ENCODE measurements at places on chromosomes 5 and 9.

DNA sequence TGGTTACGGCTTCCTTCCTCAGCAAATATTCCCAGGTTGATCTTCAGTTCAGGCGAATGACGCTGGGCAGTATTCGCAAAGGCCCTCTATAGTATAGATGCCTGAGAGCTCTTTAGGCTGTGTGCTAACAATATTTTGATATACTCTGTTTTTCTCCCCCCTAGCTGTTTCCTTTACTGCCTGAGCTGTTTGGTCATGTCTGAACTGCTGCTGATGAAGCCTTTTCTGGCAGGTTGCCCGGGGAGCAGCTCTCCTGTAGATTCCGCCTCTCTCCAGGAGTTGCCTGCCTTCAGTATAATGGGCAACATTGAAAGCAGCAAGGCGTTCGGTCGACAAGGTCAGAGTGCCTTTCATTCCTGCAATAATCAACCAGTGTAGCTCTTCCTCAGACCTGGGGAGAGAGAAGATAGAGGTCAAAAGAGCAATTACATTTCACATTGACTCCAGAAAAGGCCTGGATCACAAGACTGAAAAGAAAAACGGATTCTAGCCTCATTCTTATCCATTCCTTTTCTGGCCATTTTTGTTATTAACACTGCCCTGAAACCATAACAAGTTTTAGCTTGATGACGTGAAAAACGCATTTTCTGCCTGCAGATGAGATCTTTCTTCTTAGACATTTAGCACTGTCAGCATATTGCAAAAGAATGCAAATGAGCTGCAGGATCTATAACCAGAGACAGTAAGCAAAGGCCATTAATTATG lies 60.1 kb upstream of the ZNF608 start:
- peak; percentile 71 for DNase-seq

- no peak for DNase-seq
Observed at GRCh38 chr5:78586251-78586650, 62.3 kb downstream of the LHFPL2 start.

DNA sequence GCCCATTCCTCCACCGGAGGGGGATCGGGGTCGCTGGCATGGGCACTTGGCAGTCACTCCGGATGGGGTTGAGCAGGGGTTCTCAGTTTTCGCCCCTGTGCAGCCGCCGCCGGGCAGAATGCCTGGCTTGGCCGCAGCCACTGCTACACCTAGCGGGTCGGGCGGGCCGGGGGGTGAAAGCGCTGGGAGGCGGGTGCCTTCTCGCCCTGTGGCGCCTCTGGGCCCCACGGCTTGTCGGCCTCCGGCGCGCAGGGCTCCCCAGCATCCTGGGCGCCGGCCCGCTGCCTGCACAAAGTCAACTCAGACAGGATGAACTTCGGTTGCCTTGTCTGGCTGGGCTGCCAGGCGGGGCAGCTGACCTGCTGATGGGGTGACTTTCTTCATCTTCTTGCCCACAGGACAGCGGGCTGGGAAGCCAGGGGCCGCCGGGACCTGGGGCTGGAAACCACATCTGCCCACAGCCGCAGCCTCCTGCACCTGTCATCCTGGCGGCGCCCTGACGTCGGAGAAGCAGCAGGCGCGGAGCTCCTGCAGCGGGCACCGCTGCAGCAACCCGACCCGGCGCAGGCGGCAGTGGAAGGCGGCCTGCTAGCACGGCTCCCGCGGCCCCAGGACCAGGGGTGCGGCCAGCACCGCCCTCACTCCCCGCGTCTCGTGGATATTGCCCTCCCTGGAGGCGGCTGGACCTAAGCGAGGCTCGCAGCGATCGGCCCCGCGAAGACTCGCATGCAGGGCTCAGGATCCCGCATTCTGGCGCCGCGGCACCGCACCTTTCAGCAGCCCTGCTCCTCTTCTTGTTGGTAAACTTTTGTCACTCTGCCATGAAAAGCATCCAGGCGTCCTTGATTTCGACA lies 1.3 kb upstream of the ANKRD18A start:
- peak; percentile 54 for DNase-seq

GRCh38 chr5:117590944-117591343 lies 1016.3 kb upstream of the SEMA6A start:
- DNase-seq: no peak

DNA sequence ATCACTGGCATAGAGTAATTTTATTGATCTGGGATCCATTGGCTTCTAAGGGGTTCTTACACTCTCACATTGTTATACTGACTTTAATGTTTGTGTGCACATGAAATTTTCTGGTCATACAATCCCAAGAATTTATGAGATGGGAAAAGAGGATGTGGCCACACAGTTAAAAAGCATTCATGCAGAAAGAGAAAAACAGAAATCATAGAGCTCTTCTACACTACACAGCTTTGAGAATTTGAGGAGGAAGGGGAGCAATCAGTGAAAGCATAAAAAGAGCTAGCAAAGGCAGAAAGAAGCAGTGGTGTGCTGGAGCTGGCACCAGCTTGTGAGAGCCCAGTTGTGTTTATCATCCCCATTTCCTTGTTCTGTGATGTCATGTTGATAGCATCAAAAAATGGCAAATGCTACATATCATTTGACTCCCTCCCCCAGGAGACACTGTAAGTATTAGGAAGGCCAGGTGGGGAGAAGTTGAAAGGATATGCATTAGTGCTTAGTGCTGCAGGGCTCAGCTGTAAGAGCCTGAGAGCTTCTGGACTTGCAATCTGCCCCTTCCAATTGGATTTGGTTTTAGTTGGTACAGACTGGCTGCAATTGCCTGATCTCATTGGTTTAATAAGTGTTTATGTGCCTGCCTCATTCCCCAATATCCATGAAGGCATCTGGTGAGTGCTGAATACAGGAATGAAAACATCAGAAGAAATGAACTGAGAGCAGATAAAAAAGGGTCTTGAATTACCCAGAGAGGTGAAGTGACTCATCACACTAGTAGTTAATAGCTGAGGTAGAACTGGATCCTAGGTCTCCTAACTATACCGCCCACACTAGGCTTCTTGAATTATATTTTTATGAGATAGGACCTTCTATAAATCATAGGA lies 30.9 kb downstream of the RHOBTB3 start:
- DNase-seq: no peak

GRCh38 chr9:84111726-84112125 lies 131.1 kb downstream of the RMI1 start:
- DNase-seq: no peak

- DNase-seq: no peak
Observed at GRCh38 chr5:173518856-173519255, 97.6 kb downstream of the BOD1 start.

DNA sequence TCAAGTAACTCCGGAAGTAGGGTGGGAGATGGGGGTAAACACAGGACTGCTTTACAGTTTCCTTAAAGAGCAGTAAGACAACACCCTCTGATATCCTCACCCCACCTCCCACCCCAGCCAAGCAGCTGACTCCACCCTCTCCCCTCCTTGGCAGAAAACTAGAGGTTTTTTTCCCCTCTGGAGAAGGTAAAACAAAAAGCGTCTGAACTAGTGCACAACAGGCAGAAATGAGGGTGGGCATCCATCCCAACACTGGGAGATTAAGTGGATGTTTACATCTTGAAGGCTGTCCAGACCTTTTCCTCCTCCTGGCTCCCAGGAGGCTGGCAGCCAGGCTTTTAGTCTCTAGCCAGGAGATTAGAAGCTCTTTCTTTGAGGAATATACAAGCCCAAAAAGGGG lies 13.9 kb upstream of the CTNNAL1 start:
- no peak for DNase-seq

- DNase-seq: no peak
Observed at GRCh38 chr9:136631038-136632000, 31.4 kb upstream of the EGFL7 start.

- no peak for DNase-seq
Observed at GRCh38 chr9:35845824-35846771, 17.1 kb downstream of the TMEM8B start.

DNA sequence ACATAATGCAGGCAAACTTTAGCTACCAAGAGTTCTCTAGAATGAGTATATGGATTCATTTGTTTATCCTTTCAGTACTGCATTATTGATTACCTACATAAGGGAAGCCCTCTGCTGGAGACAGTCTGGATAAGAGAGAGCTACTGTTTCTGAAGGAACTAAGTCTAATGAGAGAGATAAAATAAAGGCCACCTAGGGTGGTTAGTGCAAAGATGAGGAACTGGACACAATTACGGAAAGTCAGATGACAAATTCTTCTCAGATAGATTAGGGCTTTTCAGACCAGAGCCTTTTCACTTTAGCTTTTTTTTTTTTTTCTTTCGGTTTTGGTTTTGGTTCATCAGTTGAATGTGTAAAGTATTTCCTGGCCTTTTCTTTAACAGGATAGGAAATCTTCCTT lies 31.3 kb downstream of the ISOC1 start:
- no peak for DNase-seq

- no peak for DNase-seq
Observed at GRCh38 chr9:91751922-91752321, 198.1 kb downstream of the ROR2 start.

DNA sequence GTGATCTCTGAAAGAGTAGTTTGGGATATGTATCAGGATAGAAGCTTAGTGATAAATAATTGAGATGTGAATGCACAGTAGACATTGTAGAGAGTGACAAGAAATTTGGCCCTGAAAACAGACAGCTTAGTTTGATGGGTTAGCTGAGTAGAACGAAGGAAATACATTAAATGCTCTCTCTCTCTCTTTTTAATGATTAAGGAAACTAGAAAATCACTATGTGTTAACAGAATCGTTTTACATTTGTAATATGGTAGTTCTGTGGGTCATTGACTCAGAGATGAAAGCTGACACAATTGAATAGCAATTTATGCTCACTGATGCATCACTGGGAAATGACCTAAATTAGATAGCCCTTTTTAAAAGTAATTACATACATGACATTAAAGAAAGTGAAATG lies 739.8 kb upstream of the PTPRD start:
- no peak for DNase-seq

DNA sequence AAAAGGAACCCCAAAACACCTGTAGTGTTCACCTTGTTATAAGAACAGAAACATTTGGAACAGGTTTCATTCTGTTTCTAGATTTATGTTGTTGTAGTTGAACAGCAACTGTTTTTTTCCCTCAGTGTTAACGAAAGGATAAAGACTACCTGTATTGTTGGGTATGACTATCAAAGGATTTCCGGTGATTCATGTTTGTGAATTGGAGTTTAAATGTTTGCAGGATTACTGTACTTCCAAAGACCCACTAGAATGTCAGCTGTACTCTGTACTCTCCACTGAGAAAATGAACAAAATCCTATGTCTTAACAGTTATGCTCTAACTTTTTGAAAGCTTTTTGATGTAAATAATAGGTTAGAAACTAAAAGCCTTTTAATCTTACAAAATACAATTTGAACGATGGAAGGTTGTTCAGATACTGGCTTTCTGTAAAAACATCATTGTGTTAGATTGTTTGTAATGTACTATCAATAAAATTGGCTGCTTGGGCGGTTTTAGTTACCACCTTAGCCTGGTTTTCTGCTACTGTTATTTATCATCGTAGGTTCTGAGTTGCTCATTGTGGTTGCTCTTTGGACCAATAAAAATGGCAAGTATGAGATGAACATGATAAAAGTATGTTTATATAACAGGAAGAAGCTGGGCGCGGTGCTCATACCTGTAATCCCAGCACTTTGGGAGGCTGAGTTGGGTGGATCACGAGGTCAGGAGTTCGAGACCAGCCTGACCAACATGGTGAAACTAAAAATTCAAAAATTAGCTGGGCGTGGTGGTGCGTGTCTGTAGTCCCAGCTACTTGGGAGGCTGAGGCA lies 44.1 kb downstream of the DCP2 start:
- DNase-seq: no peak

DNA sequence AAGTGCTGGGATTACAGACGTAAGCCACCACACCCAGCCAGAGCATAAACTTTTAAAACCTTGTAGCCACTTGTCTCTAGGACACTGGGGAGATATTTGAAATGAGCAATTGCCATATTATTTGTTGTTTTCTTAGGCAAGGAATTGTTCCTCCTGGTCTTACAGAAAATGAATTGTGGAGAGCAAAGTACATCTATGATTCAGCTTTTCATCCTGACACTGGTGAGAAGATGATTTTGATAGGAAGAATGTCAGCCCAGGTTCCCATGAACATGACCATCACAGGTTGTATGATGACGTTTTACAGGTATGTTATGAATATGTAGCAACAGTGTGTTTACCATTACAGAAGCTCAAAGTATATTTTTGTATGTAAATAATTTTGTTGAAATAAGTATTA lies 30.5 kb downstream of the SFXN1 start:
- DNase-seq: no peak

DNA sequence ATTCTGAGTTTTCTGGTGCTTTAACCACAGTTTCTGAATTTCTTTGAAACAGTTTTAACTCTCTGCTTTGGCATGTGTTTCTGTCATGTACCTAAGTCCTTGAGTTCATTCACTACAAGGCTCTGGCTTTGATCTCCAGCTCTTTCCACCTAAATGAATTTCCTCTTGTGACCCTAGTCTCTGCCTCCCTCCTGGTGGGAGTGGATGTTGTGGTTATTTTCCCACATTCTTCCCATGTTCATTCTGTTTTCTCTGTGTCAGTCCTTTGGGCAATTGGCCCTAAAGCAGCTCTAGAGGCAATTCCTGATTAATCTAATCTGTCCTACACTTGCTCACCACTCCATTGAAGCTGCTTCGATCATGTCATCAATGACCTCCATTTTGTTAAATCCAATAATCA lies 28.4 kb upstream of the DPYSL3 start:
- DNase-seq: no peak

- no peak for DNase-seq
Observed at GRCh38 chr9:124761710-124762109, 9.4 kb downstream of the NR6A1 start.

DNA sequence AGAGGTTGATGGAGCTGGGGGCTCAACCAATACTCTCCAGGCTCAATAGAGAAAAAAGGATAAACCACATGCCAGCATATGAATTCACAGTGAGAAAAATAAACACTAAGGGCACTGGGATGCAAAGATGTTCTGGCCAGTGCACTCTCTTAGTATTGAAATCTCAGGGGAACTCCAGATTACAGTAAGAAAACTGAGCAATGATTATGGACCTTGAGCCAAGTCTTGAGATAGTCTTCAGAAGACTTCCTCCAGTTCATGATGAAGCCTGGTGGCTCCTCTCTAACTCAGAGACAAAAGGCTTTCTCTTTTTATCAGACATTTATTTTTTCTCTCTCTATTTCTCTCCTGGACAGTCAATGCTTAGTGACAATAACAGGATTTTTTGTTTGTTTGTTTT lies 139.8 kb upstream of the SPEF2 start:
- no peak for DNase-seq

DNA sequence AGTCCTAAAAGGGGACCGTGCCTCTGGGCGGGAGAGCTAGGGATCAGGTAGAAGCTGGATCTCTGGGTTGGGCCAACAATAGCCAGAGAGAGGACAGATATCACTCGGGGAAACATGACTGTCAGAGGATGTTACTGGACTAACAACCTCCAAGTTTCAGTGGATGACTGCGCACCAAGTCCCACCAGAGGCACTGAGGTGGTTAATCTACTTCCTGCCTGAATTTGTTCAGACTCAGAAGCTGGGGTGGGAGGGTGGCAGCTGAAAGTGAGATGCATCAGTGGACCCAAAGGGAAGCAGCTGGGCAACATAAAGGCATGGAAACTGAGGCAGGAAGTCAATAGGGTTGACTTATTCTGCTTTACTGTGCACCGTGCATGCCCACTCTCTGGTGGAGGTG lies 130.1 kb upstream of the SLC44A1 start:
- no peak for DNase-seq

All from NCI-H510A (cell line).